Naive thymus-derived CD4-positive, alpha-beta T cell (primary cell): ENCODE measurements at places on chromosomes 7 and 10. TPM values are rescaled to one million over a fixed set of nuclear protein-coding genes. Genes with fewer than 3 reads are reported as not detected.

GRCh38 chr10:88036126-88036525 lies 172.7 kb downstream of the PTEN start:
- no peak overlapping the region for H3K4me3 ChIP-seq
- H3K27ac ChIP-seq: no peak overlapping the region
- no peak for DNase-seq
- no peaks in the 10 kb centered on the region for H3K36me3 ChIP-seq
- H3K4me1 ChIP-seq: no peaks in the 10 kb centered on the region

The GIMAP2 gene
- total RNA-seq: 269 TPM

DNA sequence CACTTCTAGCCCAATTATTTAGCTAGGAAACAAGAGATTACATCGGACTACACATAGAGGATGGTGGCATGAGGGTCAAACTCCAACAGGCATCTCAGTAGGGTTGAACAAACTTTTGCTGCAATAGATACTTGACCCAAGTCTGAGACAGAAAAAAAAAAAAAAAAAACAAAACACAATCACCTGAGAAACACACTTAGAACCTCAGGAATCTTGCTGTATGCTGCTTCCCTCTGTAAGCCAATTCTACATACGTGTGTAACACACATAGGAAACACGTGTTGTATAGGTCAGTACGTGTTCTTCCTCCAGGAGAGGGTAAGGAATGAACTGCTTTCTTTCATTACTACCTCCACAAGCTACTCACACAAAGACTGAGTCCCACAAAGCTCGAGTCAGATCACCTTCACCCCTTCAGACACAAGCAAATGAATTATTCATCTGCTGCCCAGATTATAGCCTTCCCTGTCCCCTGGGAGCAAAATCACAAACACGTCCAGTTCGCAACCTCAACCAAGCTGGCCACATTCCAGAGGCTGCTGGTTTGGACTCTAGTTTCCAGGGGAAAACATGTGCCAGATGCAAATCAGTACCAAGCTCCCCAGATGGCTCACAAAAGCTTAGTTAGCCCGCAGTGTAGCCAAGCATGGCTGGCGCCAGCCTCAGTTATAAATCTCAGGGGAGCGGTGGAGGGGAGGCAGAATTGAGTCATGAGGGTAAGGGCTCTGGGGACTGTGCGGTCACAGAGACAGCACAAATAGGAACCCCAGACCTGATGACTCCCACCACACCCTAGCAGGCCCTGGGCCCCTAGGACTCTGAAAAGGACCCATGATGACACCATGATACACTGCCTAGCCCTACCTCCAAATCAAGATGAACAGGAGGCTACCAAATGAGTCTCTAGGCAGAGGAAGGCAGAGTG lies 15.1 kb downstream of the PSAP start:
- H3K27ac ChIP-seq: no peak overlapping the region
- DNase-seq: no peak
- H3K27me3 ChIP-seq: no peaks in the 10 kb centered on the region
- H3K4me1 ChIP-seq: peaks cover 12% of the 10 kb centered on the region
- peaks cover 12% of the 10 kb centered on the region for H3K36me3 ChIP-seq

The NPTX2 gene
- 0.19 TPM for total RNA-seq

- H3K36me3 ChIP-seq: peaks cover 8% of the 10 kb centered on the region
- DNase-seq: no peak
- no peak overlapping the region for H3K27ac ChIP-seq
Observed at GRCh38 chr10:49526619-49527018, 12.3 kb downstream of the ERCC6 start.

- H3K4me1 ChIP-seq: no peaks in the 10 kb centered on the region
- H3K27me3 ChIP-seq: no peaks in the 10 kb centered on the region
- H3K27ac ChIP-seq: no peak overlapping the region
- DNase-seq: no peak
- no peaks in the 10 kb centered on the region for H3K36me3 ChIP-seq
Observed at GRCh38 chr7:155259866-155260497, 37.7 kb upstream of the INSIG1 start.

DNA sequence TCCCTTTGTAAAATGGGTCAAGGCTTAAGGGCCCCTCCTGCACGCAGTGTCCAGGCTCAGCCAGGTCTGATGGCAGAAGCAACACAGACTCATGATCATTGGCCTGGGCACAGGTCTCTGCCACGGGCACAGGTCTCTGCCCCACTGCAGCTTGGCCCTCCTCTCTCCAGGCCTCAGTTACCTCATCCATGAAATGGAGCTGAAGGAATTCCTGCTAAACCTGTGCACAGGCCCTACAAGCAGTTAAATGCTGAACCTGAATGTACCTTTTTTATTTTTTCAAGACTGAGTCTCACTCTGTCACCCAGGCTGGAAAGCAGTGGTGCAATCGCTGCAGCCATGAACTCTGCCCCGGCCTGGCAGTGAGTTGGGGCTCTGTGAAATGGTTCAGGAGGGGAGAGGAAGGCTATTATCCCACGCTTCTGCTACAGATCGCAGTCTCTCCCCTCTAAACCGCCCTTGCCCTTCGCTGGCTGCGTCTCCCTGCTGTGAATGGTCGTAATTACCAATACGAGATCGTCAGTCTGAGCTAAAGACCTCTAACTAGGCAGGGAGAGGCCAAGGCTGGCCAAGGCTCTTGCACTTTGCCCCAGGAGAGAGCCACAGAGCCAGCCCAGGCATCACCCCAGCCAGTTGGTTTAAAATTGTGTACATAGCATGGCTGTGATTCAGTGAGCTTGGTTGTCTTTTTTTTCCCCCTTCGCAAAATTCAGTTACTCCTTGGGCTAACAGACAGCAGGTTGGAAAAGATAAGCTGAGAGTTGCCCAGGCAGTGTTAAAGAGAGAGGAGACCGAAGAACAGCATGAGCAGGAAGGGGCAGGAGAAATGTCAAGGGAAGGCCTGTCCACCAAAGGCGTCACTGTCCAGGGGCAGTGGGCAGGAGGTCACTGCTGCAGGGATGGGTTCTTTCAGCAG lies 93.0 kb upstream of the KCTD7 start:
- DNase-seq: no peak
- no peak overlapping the region for H3K4me3 ChIP-seq
- H3K36me3 ChIP-seq: no peaks in the 10 kb centered on the region
- H3K27ac ChIP-seq: no peak overlapping the region
- no peaks in the 10 kb centered on the region for H3K4me1 ChIP-seq
- H3K27me3 ChIP-seq: no peaks in the 10 kb centered on the region

The GPR15LG gene
- not detected for total RNA-seq

DNA sequence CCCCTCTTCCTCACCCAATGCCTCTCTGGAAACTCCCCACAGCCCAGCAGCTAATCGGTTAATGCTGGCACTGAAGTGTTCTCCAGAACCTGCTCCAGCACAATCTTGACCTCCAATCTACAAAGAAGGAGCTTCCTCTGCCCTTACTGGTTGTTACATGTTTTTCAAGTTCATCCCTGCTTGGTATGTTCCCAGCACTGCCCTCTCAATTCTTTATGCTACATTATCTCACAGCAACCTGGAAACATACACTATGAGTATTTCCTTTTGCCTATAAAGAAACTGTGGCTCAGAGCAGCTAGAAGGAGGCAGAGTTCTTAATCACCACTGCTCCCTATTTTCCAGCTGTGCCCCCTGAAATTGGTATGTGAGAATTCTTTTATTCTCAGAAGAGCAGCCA lies 84.1 kb upstream of the KMT2E start:
- no peak for DNase-seq
- H3K4me1 ChIP-seq: no peaks in the 10 kb centered on the region
- H3K27ac ChIP-seq: no peak overlapping the region

DNA sequence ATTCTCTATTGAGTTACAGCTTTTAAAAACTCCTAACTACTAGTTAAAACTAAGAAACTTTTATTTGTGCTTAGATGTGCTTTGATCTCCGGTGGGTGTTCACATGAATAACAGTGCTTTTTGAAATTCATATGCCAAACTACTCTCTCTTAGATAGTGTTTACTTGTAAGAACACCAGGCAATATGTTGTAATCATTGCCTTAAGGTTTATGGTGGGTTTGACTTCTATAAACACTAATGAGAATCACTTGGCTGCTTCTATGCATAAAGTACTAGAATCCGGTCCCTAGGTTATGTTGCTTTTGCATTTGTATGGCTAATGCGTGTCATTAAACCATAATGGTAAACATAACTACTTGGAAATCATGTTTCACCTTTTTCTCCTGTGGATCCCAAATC lies 203.9 kb upstream of the VSTM2A start:
- H3K27ac ChIP-seq: no peak overlapping the region
- H3K27me3 ChIP-seq: no peaks in the 10 kb centered on the region
- no peak overlapping the region for H3K4me3 ChIP-seq
- no peak for DNase-seq

The HOGA1 gene
- not detected for total RNA-seq

GRCh38 chr10:70685455-70685911 lies 13.2 kb downstream of the ADAMTS14 start:
- H3K4me3 ChIP-seq: no peak overlapping the region
- H3K27me3 ChIP-seq: no peaks in the 10 kb centered on the region
- no peaks in the 10 kb centered on the region for H3K4me1 ChIP-seq
- DNase-seq: no peak
- H3K27ac ChIP-seq: no peak overlapping the region

DNA sequence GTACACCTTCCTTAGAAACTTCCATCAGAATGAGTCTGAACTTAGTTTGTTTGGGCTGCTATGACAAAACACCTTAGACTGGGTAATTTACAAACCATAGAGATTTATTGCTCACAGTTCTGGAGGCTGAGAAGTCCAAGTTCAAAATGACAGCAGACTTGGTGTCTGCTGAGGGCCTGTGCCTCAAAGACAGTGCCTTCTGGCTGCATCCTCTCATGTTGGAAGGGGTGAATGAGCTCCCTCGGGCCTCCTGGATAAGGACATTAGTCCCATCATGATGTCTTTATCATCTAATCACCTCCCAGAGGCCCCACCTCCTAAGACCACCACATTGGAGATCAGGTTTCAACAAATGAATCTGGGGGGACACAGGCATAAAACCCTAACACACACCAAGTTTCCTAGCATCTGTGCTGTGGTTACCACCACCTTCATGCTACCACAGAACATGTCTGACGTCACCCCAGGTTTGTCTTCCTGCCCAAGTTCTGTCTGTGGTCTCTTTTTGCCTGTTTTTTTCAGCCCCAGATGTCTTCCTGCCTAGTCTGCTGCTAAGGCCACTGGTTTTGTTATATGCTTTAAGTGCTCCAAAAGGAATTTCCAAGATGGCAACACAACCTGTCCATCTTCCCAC lies 150.9 kb upstream of the COBL start:
- no peak overlapping the region for H3K27ac ChIP-seq
- no peaks in the 10 kb centered on the region for H3K36me3 ChIP-seq
- no peak overlapping the region for H3K4me3 ChIP-seq
- peak; percentile 48 for DNase-seq
- H3K4me1 ChIP-seq: no peaks in the 10 kb centered on the region

The SLC29A4 gene
- 1.2 and 1.3 TPM in 2 replicates for total RNA-seq
